ENCODE measurements at places on chromosomes 5 and 9. TPM values are rescaled to one million over a fixed set of nuclear protein-coding genes. Genes with fewer than 3 reads are reported as not detected.

GRCh38 chr5:122218778-122219177, 89.4 kb downstream of the ZNF474 start:
- DNase-seq = no peak

DNA sequence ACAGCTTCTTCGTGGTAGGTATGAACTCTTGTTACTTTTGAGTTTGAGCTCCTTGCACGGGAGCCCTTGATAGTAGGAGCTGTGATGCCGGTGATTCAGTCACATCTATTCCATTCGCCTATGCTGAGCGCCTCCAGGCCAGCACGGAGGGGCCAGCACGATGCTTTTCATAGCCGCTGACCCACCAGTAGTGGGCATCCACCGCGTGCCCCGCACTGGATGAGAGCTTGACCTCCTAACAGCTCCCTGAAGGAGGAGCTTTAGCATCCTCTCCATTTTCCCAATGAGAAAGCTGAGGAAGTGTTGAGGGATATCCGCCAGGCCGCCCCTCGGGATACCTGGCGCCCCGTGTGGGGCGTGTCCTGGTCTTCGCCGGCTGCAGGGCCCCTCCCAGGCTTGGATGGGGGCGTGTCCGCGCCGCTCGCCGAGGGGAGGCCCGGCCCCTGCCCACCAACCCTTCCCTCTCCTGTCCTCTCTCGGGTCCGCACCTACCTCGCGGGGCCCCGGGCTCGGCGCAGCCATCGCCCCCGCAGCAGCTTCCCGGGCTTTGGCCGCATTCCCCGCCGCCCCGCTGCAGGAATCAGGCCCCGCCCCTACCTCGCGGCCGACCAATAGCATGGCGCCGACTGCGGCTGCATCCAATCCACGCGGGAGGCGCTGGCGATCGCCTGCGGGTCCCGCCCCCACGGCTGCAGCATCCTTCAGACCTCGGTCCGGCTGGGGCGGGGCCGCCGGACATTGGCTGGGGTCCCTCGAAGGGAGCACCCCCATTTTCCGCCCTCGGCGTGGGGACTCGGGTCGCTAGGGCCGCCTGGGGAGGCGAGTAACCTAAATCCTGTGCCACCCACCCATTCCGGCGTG, at the start of gene PIP5KL1:
PIP5KL1 (minus strand) TSS at position 547 of the 861 bp plus-strand sequence; CDS start at position 522, 25 bp downstream.
- peak; percentile 86 for DNase-seq

DNA sequence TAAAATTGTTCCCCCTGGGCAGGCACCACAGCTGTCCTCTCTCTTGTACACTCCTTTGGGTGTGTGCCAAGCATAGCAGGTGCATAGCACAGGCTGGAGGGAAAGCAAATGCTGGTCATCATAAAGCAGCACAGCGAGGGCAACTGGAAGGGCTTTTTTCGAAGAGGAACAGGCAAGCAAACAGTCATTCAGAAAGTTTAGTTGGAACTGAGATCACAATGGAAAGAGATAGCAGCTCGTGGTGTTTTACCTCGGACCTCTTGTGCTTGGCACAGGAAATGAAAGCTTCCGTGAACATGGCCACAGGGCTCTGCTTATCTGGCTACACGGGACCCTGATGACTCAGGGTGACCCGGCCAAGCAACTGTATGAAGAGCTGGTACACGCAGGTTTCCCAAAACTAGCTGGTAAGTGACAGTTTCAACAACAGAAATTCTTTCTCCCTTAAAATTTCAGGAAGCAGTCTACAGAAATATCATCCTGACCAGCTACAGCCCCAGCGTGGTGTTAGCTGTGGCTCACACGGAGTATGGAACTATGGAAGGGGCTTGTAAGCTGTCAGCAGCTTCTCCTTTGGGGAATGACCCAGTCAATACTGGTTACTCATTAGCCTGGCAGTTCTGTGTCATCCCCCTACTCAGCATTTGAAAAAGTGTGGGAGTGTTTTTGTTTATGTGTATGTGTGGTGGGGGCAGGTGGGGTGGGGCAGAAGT, 48.1 kb downstream of the POC5 start:
- peak; percentile 49 for DNase-seq

GRCh38 chr9:71678999-71679398, 89.3 kb downstream of the CEMIP2 start:
- DNase-seq = no peak

GRCh38 chr5:10635257-10635866, 71.5 kb downstream of the ANKRD33B start:
- no peak for DNase-seq

DNA sequence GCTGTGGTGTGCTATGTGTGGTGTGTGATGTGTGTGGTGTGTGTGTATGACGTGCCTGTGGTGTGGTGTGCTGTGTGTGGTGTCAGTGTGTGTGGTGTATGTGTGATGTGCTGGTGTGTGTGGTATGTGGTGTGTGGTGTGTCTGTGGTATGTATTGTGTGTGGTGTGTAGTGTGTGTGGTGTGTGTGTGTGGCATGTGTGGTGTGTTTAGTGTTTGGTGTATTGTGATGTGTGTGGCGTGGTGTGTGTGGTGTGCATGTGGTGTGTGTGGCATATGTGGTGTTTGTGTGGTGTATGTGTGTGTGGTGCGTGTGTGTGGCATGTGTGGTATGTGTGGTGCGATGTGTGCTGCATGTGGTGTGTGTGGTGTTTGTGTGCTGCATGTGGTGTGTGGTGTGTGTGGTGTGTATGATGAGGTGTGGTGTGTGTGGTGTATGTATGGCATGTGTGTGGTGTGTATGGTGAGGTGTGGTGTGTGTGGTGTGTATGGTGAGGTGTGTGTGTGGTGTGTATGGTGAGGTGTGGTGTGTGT, 18.3 kb upstream of the RNU6ATAC start:
- DNase-seq = no peak

Gene NEUROG1
- total RNA-seq = not detected

Gene INSL4
- total RNA-seq = not detected

Gene EIF4E1B
- total RNA-seq = not detected

Gene PCDHGA4
- 0.92 TPM for total RNA-seq

All from liver (tissue), 10 donors.